ENCODE measurements at places on chromosomes 16 and 17. TPM values are rescaled to one million over a fixed set of nuclear protein-coding genes. Genes with fewer than 3 reads are reported as not detected.

KRTAP3-1 gene
- not detected for total RNA-seq

BCL6B gene
- total RNA-seq: 0.59 TPM

CD300E gene
- not detected for total RNA-seq

DNA sequence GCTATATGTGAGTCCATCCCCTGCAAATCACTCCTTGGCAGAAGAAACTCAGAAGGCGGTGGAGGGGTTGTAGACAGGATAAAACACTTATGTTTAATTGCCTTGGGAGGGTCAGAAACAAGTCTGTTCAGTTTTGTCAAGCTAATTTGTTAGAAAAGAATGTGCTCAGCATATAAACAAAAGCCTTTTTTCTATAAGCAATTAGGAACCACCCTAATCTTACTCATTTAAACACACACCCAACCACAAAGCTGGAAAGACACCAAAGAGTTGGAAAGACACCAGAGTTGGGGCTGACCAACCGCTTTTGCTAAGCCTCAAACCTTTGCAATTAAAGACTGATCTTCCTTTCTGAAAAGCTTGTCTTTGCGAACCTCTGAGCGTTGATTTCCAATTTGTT, 439.2 kb upstream of the ERCC4 start:
- DNase-seq: no peak

FGF11 gene
- 35.5 TPM for total RNA-seq

TMEM101 gene
- total RNA-seq: 32.8 TPM

DNA sequence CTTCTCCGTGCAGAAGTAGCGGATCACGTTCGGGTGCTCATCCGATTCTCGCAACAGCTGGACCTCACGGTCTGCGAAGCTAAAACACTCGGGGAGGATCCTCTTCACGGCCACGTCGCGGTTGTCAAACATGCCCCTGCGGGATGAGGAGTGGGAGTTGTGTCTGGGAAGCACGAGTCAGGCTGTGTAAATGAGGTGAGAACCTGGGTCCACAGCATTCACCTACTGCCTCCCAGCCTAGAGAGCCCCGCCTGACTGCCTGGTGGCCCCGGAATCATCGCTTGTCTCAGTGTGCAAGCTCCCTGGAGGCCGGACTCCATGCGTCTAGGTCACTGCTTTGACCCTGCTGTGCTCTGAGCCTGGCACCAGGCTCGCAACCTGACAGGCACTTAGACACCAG, 33.9 kb upstream of the ICAM2 start:
- DNase-seq: no peak

DNA sequence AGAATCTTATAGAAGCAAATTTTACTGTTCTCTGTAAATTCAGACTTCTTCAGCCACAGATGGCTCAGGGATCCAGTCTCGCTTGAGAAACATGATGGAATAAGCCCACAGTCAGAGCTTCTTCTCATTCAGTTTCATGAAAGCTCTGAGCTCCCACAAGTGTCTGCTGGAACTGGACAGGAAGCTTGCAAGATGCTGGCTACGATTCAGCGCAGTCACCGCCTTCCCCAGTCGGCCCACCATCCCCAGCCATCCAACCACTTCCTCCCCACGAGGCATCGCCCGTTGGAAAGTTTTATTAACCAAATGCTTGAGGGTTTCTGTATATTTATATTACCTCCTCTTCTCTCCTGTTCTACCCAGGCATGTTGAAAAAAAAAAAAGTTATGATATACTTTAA, 171.7 kb downstream of the ZFHX3 start:
- DNase-seq: no peak

DNA sequence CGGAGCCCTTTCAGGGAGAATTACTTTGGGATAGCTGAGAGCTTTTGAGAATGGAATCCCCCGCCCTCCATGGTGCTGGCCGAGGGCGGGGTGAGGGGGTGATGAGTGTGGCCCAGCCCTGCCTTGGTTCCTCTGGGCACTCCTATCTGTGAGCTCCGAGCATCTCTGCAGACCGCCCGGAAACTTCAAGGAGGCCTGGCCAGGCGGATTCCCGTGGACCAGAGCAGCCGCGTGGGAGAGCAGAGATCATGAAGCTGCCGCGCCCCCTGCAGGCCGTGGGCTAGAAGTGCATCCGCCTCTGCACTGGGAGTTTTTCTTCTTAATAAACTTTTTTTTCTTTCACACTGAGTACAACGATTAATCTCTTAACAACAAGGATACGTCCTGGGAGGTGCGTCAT, 392.9 kb upstream of the EEF2KMT start:
- peak; percentile 40 for DNase-seq
